ENCODE measurements at places on chromosomes 7 and 10. TPM values are rescaled to one million over a fixed set of nuclear protein-coding genes. Genes with fewer than 3 reads are reported as not detected.

- H3K36me3 ChIP-seq = peaks cover 3% of the 10 kb centered on the region
- no peak overlapping the region for H3K27ac ChIP-seq
- H3K4me3 ChIP-seq = no peak overlapping the region
- H3K4me1 ChIP-seq = peaks cover 3% of the 10 kb centered on the region
- peaks cover 20% of the 10 kb centered on the region for H3K27me3 ChIP-seq
- DNase-seq = no peak
Observed at GRCh38 chr10:131514454-131514853, 202.9 kb upstream of the TCERG1L start.

GRCh38 chr10:80581469-80581835, 43.8 kb downstream of the SH2D4B start:
- H3K27ac ChIP-seq = no peak overlapping the region
- DNase-seq = no peak
- H3K36me3 ChIP-seq = no peaks in the 10 kb centered on the region
- H3K4me1 ChIP-seq = peaks cover 14% of the 10 kb centered on the region
- no peak overlapping the region for H3K4me3 ChIP-seq

DNA sequence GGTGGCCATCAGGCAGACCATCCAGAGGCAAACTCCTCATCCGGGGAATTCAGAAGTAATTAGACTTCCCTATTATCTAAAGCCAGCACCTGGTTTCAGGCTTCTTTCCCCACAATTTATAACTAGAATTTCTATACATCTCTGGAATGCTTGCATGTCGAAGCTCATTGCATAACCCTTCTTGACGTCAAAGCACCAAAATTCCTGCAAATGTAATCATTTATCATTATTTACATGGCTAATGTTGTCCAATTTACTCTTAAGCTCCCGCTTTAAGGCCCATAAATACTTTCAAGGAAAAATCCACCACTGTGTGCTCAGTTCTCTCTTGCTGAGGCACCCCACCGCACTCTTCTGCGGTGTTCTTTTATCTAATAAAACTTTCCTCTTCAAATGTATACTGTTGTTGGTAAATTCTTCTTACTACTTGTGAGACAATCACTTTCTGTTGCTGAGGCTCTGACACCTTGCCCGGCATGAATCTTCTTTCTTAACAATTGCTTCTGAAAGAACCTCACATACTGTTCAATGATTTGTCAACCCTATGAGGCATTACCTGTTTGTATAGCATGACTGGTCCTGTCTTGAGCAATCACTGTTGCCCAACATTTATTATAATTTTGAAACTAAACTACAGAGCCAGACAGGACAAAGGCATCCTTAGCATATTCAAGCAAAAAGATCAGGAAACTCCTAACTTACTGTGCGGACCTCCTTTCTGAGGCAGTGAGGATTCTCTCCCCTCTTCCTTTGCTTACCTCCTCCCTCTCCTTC, 17.4 kb upstream of the GPR141 start:
- no peak overlapping the region for H3K27ac ChIP-seq
- DNase-seq = no peak
- peaks cover 2% of the 10 kb centered on the region for H3K27me3 ChIP-seq
- H3K4me3 ChIP-seq = no peak overlapping the region

- DNase-seq = no peak
- H3K27ac ChIP-seq = peak overlapping the region; percentile 32
- H3K27me3 ChIP-seq = peaks cover 3% of the 10 kb centered on the region
- no peak overlapping the region for H3K4me3 ChIP-seq
Observed at GRCh38 chr7:119320316-119320715, 952.7 kb upstream of the KCND2 start.

GRCh38 chr10:84352251-84352842, 24.0 kb downstream of the CCSER2 start:
- H3K4me1 ChIP-seq = peaks cover 27% of the 10 kb centered on the region
- H3K27ac ChIP-seq = no peak overlapping the region
- no peaks in the 10 kb centered on the region for H3K36me3 ChIP-seq
- H3K4me3 ChIP-seq = no peak overlapping the region
- DNase-seq = peak; percentile 31

- no peaks in the 10 kb centered on the region for H3K36me3 ChIP-seq
- no peak for DNase-seq
- no peaks in the 10 kb centered on the region for H3K27me3 ChIP-seq
- H3K27ac ChIP-seq = no peak overlapping the region
Observed at GRCh38 chr10:79079054-79079397, 10.3 kb downstream of the ZMIZ1 start.

GRCh38 chr7:79977481-79977880, 157.2 kb upstream of the GNAI1 start:
- H3K4me1 ChIP-seq = no peaks in the 10 kb centered on the region
- H3K36me3 ChIP-seq = peaks cover 5% of the 10 kb centered on the region
- H3K27me3 ChIP-seq = no peaks in the 10 kb centered on the region
- H3K27ac ChIP-seq = no peak overlapping the region
- H3K4me3 ChIP-seq = no peak overlapping the region

The FBXO24 gene
- 0.61 TPM for total RNA-seq

The FOXI2 gene
- not detected for total RNA-seq
